ENCODE measurements at places on chromosomes 6 and 20.

DNA sequence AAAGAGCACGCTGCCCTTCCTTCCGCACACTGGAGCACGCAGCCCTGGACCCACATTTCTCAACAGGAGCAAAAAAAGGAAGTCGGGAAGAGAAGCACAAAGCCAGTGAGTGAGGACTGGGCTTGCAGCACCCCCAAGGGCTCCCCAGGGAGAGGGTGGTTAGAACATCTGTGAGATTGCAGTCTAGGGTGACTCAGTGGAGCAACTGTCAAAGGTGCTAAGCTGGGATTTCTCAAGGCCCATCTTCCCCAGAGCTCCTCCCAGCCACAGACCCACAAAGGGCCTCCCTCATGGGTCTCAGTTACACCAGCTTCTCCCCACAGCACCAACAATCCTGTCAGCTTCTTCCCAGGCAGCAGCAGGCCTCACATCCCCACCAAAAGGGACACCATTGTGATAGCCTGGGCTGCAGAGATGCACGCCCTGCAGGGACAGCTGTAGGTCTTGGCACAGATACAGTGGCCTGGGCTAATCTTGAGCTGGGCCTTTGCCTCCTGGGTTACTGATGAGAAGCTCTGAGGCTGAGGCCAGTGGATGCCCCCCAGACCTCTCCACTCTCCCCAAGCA, 39.6 kb upstream of the CD93 start:
- no peak for DNase-seq

DNA sequence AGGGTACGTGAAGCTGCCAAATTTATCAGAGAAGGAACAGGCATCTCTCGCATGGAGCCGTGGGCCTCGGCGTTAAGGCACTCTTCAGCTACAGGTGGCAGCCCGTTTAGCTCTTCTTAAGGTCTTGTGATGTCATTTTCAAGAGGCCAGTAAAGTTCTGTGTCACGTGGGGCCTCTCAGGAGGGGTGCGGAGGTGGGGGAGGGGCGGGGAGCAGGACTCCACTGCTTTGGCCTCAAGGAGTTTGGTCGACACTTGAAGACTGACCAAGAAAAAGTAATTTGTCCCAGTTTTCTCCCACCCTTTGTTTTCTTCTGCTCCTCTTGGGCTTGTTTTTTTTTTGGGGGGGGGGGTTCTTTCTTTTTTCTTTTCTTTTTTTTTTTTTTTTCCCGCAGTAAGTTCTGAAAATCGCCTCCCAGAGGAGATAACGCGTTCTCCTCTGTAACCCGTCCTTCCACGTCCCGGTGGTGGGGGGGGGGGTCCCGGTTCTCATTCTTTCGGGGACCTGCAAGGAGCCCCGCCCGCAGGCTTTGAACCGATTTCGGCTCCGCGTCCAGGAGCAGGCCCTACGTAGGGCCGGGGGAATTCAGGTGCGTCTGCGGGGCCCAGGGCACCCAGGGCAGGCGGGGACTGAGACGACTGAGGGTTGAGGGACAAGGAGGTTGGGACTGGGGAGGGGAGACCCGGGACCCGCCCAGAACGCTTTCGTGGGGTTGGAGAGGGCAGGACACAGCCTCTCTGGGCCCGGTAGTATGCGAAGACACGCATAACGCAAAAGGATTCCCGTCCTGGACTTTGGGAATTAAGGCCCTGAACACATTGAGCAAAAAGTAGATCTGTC, 26.0 kb downstream of the GPX6 start:
- no peak for DNase-seq

DNA sequence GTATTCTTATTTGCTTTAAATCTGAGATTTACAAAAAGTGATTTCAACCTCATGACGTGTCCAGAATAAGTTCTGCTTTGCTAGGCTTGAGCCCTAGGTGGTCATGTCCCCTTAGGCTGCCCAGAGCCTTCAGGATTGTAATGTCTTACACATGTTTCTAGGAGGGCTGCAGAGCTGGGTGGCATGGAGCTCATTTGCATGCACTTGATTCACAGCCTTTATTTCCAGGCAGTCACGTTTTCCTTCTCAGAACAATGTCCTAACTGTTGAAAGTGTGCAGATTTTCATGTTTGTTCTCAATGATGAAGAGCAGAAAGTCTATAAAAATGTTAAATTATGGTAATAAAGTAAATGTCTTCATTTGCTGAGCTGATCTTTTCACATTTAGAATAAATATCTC, 448.6 kb upstream of the SOX4 start:
- no peak for DNase-seq

DNA sequence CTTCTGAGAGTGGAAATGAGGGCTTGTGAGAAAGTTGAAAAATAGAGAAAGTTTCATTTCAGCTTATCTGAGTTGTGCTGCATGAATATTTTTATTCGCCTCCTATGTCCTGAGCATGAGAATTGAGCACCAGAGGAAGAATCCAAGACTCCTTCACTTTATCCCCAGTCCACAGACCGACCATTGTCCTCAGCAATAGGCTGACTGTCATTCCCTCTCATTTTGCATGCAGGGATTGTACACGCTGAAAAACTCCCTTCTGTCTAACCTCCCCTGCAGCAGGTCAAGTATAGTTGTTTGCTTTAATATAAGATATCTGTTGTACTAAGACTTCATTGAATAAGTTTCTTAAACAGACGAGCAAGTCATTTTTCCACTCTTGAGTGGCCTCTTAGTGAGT, 437.6 kb downstream of the PRKN start:
- no peak for DNase-seq

DNA sequence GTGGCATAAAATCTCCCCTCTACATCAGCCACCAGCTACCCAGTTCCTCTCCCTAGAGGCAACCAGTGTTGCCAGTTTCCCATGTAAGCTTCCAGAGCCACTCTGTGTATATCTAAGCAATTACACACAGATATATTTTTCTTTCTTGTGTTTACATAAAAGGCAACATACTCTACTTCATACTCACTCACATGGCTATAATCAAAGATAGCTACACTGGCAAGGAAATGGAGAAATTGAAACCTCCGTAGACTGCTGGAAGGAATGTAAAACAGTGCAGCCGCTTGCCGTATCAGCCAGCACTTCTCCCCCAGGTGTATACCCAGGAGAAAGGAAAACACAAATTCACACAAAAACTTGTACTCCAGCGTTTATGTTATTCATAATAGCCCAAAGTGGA, 38.5 kb upstream of the NELFCD start:
- no peak for DNase-seq

DNA sequence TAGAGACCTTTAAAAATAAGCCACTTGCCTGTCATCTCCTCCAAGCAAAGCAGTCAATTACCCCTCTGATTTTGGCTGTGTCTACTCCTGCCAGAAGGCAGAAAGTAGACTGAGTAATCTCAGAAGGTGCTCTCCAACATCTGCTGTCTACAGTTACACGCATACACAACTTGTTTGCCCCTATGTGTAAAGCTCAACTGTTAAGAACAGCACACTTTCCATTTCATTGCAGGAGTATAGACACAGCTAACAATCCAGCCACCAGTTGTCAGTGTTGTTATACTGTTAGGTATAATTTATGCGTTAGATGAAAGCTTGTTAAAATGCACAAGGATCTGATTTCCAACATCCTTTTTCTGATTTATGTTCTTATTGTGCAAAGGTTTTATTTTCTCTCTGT, 88.2 kb downstream of the SAMD3 start:
- DNase-seq, result no peak

GRCh38 chr6:142823256-142823902, 121.6 kb downstream of the HIVEP2 start:
- no peak for DNase-seq

DNA sequence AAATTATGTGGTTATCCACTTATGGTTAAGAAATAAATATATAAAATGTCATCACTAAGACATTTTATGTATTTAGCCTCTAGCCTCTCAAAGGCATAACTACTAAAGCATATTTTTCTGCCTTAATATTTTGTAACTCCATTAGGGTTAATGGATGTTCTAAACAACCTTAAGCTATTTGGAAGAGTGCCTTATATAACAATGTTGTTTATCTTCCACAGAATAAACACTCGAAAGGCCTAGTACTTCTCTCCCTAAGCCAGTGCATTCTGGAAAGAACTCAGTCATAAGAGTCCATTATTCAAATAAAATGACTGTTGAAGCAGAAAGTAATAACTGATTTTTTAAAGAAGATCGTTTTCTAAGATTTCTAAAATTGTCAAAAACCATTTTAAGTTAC, 15.0 kb upstream of the PRIM2 start:
- DNase-seq, result no peak

DNA sequence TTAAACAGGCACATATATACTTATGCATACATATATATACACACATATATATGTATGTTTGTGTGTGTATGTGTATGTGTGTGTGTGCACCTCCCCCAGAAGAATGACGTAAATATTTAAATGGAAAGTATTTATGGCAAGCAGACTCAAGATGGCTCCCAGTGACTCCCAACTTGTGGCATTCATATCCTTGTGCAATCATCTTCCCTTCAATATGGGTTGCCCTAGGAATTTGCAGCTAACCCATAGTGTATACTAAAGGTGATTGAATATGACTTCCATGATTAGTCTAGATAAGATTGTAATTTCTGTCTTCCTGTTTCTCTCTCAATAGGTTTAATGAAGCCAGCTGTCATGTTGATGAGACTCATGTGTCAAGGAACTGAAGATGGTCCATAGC, 127.6 kb downstream of the TRDN start:
- no peak for DNase-seq

DNA sequence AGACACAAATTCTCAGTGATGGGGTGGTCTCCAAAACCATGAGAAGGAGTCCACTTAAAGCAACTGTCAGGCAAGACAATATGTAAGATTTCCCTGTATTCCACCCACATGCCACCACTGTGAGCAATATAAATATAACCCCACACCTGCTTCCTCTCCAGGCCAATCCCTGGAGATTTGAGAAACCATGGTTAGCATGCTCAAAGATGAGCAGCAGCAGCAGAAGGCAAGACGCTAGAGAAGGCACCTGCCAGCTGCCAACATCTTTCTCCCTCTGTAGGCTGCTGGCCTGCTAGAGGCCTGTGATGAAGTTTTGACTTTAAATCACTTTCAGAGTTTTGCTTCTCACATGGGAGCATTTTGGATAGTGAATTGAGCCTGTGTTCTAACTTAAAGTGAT, 7.9 kb upstream of the SOD2 start:
- peak; percentile 11 for DNase-seq

GRCh38 chr6:160347259-160348222, 637 bp upstream of the SLC22A3 start:
- DNase-seq, result no peak

GRCh38 chr6:166490671-166491500, 95.6 kb downstream of the RAMACL start:
- DNase-seq, result peak; percentile 71

DNA sequence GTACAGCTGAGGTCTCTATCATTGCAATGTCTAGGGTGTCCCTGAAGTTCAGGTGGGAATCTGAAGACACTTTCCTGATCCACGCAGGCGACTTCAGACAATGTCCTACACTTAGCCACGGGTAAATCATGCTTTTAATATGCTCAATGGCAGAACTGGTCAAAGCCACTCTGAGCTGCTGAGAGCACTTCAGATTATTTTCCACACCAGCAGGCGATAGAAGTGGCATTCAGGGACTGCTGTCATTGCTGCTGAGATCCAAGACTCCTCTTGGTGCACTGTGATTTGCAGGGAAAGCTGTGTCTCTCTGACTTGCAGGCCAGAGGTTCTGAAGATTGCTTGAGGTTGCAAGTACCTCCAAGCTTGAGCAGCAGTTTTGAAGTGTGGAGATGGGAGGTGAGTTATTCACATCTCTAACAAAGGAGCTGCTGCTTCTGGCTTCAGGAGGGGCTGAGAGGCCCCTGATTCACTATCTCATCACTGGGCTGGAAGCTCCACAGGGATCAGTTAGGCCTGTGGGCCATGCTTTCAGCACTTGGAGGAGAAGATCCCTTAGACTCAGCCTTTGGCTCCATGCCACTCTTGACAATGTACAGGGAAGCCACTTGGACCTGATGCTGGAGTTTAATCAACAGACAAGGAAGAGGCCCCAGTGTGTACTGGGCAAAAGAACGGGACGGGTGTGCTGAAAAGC, 2.9 kb upstream of the SSTR4 start:
- no peak for DNase-seq

DNA sequence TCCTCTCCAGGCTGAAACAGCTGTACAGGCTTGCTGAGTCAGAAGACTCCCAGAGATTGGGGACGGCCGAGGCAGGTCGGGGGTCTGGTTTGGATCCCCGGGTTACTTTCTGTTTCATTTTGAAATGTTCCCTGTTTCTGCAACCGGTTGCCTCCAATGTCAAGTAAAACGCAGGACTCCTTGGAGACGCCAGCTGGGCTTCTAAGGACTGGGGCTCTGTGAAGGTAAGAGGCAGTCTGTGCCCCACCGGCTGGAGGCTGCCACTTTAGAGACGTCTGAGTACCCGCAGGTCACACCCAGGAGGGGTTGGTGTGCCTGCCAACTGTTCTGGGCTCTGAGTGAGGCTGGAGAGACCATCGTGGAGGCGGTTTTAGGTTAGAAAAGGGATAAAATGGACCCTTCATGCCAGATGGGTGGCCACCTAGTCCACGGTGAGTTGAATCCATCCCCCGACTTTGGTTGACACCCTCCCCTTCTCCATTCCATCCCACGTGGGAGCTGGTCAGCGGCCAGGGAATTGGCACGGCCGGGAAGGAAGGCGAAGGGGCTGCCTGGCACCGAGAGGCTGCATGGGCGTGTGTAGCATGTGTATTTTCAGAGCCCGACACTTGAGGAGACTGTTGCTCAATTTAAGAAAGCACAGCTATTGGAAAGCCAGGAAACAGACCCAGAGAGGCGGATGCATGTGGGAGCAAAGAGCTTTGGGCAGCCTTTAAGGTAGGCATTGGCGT, 240.9 kb downstream of the PHACTR1 start:
- DNase-seq, result no peak

DNA sequence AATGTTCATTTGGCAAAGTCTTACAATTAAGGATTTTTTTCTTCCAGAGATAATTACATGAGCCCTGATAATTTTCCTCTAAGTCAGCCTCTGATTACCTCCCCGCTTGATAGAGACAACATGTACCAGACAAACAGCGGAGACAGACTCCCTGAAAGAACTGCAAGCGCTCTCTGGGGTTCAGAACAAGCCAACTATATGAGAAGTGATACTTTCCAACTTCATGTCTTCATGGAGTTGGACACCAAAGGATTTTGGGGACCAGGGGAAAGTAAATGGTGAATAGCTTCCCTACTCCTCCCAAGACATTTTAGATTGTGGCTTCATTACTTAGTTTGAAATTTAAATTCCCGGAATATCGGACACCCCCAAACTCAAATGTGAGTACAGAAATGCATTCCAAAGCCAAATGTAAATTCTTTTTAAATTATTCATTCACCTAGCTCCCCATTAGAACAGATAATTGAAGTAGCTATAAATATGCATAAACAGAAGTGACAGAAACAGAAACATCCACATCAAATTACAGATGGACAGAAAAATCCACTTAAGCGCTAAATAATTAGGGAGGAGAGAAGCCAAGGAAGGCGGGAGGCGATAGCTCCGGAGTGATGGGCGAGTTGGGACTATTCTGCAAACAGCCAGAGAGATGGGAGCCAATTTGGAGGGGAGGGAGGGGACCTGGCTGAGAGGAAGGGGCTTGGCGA, 129.7 kb upstream of the AKAP12 start:
- DNase-seq, result no peak

Measured in NCI-H187 treated with DMSO at 0.1 percent for 48 hours (cell line).